Activated CD8-positive, alpha-beta memory T cell treated with anti-CD3 and anti-CD28 coated beads for 48 hours (primary cell): ENCODE measurements at places on chromosomes 1 and 21.

DNA sequence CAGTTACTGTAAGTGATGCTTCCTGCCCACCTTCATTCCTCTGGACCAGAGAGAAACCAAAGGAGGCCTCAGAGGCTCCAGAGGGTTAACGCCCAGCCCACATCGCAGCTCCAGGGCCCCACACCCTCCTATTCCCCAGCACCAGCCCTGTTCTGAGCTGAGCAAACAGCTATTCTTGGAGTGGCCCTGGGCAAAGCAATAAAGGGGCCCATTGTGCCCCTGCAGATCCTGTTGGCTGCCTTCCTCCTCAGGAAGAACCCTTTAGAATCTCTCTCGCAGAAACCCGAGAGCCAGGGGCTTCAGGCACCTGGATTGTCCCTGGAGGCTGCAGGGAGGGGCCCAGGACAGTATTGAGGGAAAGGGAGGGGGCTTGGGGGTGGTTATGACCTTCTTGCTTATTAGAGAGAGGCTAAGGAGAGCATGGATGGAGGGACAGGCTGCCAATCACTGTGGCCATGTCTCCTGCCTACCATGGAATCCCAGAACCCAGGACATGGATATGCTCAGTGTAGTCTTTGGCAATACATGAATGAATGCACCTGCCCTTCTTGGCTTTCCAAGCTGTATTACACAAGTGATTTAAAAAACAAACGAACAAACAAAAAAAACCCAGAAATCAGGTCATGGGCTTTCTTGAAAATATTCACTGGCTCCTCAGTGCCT lies 9.2 kb downstream of the PADI2 start:
- no peak for DNase-seq

DNA sequence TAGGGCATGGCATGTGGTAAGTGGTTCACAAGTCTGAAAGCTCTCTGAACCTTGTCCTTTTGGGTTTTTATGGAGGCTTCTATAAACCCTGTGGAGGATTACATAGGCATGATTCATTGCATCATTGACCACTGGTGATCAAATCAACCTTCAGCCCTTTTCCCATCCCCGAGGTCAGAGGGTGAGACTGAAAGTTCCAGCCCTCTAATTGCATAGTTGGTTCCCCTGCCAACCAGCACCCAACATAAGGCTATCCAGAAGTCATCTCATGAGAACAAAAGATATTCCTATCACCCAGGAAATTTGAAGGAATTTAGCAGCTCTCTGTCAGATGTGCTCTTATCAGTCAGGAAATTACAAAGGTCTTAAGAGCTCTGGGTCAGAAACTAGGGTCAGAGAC lies 89.5 kb upstream of the ARTN start:
- DNase-seq = no peak

DNA sequence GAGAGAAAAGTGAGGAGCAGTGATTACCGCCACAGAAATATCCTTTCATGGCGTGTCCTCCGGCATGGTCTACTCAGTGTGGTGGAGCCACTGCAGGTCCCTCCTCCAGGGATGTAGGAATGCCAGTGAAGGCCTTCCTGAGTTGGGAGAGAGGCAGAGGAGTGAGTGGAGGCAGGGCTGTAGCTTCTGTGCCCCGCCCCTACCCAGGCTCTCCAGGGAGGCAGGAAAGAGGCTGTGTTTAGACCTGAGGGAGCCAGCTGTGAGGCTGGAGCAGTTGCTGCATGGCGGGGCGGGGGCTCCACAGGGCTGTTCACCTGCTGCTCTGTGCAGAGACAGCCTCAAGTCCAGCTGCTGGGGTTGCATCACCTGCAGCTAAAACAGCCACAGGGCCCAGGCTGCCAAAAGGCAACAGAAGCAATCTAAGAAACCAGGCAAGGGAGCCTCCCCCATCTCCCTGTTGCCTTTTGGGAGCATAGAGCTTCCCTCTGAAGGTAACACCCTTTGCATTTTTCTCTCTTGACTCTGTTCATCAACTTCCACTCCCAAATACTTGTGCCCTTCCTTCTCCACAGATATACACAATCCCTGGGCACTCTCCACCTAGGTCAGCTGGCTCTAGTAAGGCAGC lies 801 bp upstream of the ANXA9 start:
- no peak for DNase-seq

- no peak for DNase-seq
These were observed 26.8 kb downstream of the MAP7D1 start for GRCh38 chr1:36182734-36183133.

DNA sequence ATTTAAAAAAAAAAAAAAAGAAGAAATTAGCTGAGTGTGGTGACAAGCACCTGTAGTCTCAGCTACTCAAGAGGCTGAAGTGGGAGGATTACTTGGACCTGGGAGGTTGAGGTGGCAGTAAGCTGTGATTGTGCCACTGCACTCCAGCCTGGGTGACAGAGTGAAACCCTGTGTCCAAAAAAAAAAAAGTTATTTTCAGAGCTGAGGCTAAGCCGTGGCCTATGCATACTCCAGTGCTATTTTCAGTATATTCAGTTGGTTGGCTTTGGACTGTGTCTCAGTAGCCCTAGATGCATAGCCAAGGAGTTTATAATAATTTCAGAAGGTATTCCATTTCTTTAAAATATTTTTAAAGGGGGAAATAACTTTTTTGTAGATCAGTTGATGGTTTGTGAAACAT lies 140.5 kb upstream of the L1TD1 start:
- no peak for DNase-seq

DNA sequence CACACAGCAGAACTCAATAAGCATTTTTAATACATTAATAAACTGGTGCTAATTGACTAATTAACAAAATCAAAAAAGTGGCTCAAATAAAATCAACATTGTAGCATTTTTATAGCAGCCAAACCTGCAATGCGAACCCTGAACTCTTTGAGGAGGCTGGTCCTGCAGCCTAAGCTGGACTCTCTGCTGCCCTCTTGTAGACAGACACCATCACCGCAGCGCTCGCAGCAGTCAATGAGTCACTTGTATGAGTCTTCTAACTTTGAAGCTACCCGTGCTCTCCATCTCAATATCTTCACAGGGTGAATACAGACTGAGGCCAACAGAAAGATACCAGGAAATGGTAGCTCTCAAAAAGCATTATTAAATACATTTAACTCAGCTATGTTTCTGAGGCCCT lies 9.7 kb upstream of the KRTAP7-1 start:
- no peak for DNase-seq

GRCh38 chr1:55579332-55580001 lies 364.3 kb upstream of the USP24 start:
- DNase-seq = no peak

- no peak for DNase-seq
These were observed 4.9 kb downstream of the KLHL21 start for GRCh38 chr1:6597777-6598131.

DNA sequence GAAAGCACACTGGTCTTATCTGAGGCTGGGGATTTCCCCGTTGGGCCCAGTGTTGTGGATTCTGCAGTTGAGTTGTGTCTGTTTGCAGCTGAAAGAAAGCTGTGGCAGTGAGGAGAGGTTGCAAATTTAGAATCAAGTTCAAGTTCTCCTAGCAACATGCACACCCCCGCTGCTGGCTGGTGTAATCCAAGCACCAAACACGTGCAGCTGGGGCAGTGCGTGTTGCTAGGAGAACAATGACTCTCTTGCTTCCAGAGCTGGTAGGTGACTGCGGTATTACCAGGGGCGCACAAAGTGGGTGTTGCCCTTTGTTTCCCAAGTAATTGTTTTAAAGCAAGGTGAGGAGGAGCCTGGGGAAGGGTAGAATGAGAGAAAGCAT lies 91.5 kb downstream of the IER5 start:
- no peak for DNase-seq

GRCh38 chr1:193951984-193952383 lies 765.6 kb upstream of the B3GALT2 start:
- DNase-seq = no peak

DNA sequence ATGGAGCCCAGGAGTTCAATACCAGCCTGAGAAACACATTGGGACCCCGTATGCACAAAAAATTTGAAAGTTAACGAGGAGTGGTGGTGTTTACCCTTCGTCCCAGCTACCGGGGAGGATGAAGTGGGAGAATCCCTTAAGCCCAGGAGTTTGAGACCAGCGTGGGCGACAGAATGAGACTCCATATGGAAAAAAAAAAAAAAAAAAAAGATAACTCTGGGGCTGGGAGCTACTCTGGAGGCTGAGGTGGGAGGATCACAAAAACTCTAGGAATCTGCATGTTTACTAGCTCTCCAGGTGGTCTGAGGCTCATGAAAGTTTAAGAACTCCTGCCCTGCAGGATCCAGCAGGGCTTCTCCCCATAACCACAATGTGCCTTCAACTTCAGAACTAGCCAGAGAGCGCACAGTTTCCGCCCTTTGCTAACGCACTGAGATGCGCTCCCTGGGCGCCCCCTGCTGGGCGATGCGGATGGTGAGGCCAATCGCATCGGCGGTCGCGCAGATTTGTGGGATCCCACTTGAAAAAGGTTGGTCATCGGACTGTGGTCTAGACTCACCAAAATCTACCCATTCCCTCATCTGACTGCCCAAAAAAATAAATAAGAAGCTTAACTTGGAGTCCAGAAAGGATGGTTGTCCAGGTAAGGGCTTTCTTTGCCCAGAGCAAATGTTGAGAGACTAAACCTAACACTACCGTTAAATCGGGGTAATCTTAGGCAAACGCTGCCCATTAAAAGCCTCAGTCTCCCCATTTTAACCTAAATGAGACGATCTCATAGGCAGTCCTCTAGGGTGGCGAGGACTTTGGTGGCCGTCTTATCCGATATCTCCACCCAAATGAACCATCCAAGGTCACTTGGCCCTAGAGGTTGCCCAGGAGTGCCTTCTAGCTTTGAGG lies 8.8 kb downstream of the ZNF683 start:
- DNase-seq = peak; percentile 89

DNA sequence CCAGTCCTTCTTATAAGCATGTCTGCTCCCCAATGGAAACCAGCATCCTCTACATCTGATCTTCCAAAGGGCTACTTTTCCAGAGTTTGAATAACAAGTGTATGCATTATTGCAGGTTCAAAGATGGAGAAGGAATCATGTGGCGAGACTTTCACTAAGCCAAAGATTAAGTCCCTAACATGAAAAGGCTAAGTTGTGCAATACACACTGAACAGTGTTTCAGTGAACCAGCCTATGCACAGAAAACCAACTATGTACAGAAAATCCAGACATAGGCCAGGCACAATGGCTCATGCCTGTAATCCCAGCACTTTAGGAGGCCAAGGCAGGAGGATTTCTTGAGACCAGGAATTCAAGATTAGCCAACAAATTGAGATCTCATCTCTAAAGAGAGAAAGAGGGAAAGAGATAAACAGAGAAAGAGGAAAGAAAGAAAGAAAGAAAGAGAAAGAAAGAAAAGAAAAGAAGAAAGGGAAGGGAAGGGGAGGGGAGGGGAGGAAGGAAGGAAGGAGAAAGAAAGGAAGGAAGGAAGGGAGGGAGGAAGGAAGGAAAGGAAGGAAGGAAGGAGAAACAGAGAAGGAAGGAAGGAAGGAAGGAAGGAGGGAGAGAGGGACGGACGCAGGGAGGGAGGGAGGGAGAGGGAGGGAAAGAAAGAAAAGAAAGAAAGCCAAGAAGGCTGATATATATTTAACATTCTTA lies 181.7 kb downstream of the LTN1 start:
- DNase-seq = no peak

GRCh38 chr1:209959623-209960022 lies 21.6 kb downstream of the SYT14 start:
- no peak for DNase-seq

GRCh38 chr1:153360190-153360589 lies 2.5 kb downstream of the S100A9 start:
- DNase-seq = no peak

DNA sequence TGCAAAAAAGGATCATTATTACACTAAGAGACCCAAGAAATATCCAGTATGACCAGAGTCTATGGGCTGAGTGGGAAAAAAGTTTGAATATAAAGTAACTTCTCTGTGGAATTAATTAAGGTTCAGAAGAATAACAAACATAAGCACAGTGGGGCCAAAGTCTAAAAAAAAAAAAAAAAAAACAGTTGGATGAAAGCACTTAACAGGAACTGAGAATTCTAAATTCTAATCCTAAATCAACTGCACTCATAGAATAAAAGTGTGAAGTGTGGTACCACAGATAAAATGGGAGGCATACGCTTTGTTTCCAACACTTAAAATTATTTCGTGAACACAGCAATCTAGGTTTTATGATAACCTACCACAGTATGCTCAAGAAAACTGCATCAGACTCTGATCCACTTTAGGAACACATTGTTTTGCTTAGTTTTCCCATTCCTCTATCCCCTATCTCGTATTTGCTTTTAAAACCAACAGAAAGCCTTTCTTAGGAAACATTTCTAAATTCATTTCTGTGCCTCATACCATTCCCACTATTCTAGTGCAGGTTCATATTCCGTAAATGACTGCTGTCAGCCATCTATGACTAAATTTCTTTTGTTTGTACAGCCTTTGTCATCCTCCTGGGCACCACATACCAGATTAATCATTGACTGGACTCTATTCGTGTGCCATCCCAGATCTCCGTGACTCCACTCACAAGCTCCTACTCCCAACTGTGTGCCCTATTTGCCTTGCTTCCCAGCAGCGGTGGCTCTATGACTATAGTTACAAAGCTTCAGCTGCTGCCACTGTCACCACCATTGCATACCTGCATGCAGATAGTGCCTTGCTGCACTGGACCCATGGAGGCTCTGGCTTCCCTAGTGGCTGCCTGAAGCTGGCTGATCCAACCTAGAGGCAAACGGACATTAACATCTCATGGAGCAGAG lies 24.9 kb downstream of the CHML start:
- no peak for DNase-seq

DNA sequence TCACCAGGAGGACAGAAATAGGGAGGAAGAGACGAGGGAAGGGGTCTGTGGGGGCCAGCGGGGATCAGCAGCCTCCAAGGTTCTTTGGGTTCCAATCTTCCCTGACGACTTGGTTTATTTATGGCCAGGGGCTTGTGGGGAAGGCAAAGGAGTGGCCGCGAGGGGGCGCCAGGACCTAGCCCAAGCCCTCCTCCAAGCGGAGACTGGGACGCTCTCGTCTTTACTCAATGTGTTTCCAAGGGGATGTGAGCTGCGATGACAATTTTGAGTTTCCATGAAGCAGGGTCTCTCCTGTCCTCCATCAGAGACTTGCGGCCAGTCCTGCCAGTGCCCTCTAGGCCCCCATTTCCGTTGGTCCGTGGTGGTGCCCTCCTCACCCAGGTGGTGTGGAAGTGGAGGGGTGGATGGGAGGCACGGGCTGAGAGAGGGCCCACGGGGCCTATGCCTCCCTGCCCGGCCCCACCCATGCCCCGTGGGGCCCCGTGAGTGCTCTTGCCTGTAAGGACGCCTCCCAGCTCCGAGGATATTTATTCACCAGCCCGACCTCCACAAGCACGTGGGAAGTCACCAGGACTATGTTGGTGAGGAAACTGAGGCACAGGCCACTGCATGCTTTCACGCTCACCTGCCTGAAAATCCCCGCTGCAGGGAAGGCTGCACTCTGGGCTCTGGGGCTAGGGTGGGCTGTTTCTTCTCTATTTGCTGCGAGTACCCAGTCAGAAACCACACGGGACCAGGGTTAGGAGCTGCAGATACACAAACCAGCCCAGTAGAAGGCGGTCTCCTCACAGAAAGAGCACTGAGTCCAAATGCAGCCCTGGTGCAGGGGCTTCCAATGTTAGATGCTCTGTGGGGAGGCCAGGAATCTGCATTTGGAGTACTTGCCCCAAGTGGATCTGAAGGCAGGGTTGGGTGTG lies 26.5 kb downstream of the DMRTB1 start:
- DNase-seq = peak; percentile 61
